Suppressor macrophage treated with lipopolysaccharide for 1 hour (primary cell): ENCODE measurements at places on chromosomes 4 and X.
A peak's percentile ranks its signal among the peaks of the same experiment; 100 is the strongest.

DNA sequence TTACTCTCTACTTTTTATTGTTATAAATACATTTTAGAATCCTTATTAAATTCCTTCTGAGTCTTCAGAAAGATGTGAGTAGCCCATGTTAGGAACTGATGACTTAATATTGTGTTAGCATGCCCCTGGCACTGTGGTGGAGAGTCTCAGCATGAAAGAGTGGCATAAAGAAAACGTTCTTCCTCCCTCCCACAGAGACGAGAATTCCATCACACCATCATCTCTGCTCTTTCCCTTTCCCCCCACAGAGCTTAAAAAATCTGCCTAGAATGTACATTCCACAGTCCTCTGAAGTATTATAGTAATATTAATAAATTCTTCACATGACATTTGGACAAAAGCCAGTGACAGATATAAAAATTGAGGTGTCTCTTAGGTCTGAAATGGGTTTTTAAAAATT is 117.8 kb upstream of the DKK2 start:
- no peak for DNase-seq

- DNase-seq: no peak
Measured at GRCh38 chrX:110317061-110317819, 645 bp downstream of the AMMECR1 start.

GRCh38 chrX:16666541-16666940 is 16.6 kb downstream of the S100G start:
- no peak for DNase-seq

GRCh38 chr4:56723201-56723605 is 42.1 kb upstream of the HOPX start:
- no peak for DNase-seq

GRCh38 chrX:15718283-15718970 is 19.6 kb upstream of the CA5B start:
- no peak for DNase-seq

DNA sequence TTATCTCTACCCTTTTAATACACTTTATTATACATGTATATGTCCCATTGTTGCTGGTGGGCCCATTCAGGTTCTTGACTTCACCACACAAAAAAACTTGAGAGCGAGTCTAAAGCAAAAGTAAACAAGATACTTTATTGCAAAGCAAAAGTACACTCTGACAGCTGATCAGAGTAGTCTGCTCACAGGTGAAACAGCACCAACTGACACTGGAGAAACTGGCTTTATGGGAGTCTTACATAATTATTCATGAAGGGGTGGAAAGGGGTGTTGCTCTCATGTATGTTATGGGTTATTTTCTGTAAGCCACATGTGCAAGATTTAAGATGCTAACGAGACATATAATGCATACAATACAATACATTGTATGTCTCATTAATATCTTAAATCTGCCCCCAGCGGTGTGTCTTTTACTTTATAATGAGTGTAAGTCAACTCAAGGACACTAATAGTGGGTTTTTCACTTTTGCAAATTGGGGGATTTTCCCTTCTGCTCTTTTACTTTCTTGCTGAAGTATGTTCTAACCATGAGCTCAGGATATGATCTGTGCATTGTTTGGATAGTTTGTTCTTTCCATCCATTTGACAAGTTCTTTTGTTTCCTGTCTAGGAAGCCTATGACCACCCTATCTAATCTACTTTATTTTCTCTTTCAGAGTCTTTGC is 256.1 kb upstream of the ITM2A start:
- DNase-seq: no peak

DNA sequence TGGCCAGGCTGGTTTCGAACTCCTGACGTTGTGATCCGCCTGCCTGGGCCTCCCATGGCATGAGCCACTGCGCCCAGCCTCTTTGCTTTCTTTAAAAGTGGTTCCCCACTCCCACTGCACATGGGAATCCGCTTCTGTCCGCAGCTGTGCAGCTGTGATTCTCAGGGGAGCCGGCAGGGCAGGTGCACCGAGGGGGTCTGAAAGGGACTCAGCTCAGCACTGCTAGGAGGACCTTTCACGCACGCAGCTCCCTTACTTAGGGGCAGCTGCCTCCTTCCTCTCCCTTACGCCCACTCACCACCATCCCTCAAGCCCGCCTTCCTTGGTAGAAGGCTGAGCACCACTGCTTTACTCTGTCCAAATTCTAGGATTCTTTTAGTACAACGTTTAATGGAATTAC is 40.4 kb upstream of the CYP4V2 start:
- no peak for DNase-seq

- DNase-seq: no peak
Measured at GRCh38 chr4:145498430-145498829, 16.8 kb downstream of the SMAD1 start.

- no peak for DNase-seq
Measured at GRCh38 chr4:86560447-86560846, 33.7 kb upstream of the PTPN13 start.

GRCh38 chr4:73193155-73193554 is 65.4 kb downstream of the ANKRD17 start:
- DNase-seq: no peak

GRCh38 chrX:155330992-155331391 is 3.4 kb downstream of the CLIC2 start:
- no peak for DNase-seq

DNA sequence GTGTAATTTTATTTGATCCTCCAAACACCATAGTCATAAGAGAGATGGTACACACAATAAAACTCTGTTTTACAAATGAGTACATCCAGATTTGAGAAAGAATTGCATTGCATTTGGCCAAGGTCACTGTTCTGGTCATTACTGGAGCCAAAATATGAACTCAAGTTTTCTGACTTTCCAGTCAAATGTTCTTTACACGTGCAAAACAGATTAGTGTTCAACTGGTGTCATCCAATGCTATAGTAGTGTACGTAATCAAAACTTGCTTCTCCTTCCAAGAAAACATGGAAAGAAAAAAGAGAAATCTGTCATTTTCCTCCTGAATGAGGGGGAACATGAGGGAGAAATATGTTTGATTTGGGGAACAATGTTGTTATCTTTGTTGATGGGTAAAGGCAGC is 291.9 kb downstream of the NAF1 start:
- no peak for DNase-seq

- no peak for DNase-seq
Measured at GRCh38 chr4:159171287-159171686, 68.4 kb downstream of the RAPGEF2 start.

GRCh38 chr4:13240066-13240465 is 244.1 kb downstream of the RAB28 start:
- DNase-seq: no peak

DNA sequence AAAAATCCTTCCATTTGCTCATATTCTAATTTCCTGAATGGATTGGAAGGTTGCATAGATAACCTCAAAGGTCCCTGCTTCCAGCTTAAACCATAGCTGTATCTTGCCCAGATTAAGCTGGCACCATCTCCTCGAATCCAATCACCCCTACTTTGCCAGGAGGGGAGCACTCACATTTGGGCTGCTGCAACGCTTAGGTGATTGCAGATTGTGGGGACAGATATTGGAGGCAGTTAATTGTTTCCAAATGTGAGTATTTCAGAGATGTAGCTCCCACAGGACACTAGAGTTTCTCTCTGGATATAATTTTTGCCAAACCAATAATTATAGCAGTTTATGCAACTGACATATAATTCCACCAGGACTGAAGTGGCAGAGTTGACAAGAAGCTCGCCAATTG is 53.5 kb upstream of the ACSL1 start:
- no peak for DNase-seq

DNA sequence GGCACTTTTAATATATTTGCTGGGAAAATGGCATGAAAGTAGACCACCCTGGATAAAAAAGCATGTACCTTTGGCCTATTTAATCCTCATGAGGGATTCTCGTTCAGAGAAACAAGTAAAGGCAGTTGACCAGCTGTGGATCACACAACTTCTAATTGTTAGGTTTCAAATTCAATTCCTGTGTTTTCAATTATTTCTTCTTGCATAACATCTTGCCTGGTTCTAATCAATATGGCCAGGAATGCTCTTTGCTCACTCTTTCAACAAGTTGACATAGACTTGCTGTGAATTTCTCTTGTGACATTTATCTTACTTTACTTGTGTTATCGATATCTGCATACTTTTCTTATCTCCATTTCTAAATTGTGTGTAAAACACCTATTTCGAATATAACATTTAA is 211.8 kb downstream of the SLC7A11 start:
- DNase-seq: no peak

GRCh38 chr4:123349421-123350190 is 47.0 kb upstream of the SPRY1 start:
- DNase-seq: no peak

DNA sequence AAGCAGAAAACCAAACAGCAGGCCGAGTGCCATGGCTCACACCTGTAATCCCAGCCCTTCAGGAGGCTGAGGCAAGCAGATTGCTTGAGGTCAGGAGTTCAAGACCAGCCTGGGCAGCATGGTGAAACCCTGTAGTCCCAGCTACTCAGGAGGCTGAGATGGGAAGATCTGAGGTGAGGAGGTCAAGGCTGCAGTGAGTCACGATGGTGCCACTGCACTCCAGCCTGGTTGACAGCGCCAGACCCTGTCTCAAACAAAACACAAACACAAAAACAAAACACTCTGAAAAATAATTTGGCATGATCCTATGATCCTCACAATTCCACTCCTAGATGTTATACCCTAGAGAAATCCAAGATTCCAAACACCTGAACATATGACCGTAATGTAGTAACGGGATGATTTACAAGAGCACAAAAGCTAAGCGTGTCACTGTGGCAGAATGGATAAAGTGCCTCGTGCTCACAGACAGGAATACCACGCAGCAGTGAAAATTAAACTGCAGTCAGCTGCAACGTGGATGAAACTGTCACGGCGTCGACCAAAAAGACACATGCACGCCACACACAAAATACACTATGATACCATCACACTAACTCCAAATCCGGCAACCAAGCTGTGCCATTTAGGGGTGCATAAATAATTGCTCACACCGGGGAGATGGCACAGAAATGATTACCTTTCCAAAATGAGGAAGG is 1.7 kb downstream of the NELFA start:
- no peak for DNase-seq

DNA sequence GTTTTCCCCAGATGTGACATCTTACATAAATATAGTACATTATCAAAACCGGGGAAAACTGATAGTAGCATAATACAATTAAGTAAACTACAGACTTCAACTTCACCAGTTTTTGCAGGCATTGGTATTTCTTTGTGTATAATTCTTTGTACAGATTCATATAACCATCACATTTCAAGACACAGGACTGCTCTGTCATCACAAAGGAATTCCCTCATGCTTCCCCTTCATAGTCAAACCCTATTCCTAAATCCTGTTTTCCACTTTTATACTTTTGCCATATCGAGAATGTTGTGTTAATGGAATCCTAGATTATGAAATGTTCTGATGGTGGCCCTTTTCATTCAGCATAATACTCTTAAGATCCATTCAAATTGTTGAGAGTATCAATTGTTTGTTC is 36.0 kb downstream of the STIM2 start:
- no peak for DNase-seq

DNA sequence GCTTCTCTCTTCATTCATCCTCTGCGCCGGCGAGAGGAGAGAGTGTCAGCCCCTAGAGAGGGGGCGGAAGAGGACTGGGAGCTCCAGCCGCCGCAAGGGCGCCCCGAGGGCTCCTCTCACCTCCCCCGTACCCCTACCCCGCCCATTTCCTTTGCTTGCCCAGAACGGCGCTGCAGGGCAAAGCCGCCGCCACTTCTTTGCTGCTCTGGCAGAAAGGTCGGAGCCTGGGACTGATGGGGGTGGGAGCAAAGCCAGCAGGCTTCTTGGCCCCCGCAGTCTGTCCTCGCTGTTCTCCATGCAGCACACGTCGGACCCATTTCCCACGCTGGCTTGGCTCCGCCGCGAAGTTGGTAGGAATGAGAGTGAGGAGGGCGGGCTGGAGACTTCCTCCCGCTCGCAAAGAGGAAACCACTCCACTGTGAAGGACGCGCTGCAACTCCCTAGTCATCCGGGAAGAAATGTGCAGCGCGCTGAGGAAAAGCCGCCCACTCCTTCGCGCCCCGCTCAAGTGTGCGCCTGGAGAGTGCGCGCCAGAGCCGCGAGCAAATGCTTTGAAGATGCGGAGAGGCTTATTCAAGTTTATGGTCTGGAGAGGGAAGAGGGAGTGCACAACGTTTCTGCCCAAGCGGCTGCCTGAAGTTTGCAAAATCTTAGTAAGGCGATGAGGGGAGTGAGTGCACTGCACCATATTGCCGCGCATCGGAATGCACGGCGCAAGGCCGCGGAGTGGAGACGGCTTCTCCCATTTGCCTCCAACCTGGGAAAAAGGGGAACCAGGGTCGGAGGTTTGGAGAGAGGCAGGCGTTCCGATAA is 2.8 kb upstream of the PCDH7 start:
- peak; percentile 50 for DNase-seq

DNA sequence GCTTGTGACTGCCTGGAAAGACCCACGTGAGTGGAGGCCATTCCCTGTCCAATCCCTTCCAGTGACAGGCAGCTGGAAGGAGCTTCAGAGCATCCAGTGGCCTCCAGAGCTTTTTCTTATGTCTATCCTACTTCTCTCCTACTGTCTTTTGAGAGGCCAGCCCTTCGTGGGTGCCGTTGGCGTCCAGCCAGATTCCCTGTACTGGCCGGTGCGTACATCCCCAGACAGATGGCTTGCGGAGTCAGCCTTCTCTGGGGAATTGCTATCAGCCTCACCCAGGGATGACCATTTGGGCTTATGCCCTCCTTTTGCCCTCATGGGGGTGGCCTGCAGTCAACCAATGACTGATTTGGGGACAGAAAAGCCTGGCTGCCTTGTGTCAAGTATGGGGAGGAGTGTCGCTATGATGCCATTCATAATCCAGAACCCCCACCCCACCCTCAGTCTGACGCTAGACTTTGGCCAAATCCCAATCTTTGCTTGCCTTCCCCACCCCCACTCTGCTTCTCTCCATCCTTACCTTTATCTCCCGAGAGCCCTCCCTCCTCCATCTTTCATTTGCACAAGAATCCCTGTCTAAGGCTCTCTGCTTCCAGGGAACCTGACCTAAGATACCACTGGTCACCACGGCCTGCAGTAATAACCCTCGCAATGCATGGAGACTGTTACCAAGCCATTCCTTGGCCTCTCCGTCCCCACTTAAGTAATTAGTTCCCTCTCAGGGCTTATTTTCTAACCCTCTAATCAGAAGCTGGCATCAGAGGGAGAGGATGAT is 150.3 kb upstream of the BCOR start:
- no peak for DNase-seq

GRCh38 chrX:115571712-115572111 is 10.7 kb downstream of the PLS3 start:
- DNase-seq: no peak

DNA sequence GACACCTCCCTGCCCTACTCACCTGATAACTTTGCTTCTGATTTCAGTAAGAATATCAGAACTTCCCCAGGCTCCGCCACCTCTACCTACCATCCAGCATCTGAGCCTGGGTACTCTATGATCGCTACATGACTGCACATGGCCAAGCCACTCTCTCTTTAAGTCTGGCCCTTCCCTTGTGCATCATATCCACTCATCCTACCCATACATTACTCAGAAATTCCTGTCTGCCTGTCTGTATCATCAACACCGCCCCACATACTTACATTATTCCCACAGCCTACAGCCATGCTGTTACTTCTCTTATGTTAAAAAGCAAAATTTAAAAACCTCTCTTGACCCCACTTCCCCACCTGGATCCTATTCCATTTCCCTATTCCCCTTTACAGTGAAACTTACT is 84.7 kb downstream of the SCD5 start:
- no peak for DNase-seq

GRCh38 chr4:66555301-66555700 is 885.0 kb upstream of the EPHA5 start:
- no peak for DNase-seq
